ENCODE measurements at places on chromosomes 7 and 10.

DNA sequence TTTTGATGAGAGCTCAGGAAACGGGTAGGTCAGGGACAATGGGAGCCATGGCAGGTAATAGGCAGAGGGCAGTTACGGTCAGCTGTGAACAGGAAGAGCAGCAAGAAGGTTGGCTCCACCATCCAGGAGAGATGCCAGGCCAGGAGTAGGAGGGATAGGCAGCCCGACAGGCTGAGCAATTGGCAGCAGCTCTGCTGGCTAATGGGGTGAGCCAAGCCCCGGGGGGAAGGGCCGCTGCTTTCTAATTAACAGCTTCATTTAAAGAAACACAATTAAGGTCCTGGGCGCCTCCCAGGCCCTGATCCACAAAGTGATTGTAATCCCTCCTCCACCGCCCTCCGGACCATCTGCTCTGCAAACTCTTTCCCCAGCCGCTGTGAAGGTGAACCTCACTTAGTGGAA lies 23.7 kb downstream of the SH2B2 start:
- no peak for DNase-seq

GRCh38 chr10:75540981-75541380 lies 109.6 kb downstream of the LRMDA start:
- DNase-seq, result no peak

DNA sequence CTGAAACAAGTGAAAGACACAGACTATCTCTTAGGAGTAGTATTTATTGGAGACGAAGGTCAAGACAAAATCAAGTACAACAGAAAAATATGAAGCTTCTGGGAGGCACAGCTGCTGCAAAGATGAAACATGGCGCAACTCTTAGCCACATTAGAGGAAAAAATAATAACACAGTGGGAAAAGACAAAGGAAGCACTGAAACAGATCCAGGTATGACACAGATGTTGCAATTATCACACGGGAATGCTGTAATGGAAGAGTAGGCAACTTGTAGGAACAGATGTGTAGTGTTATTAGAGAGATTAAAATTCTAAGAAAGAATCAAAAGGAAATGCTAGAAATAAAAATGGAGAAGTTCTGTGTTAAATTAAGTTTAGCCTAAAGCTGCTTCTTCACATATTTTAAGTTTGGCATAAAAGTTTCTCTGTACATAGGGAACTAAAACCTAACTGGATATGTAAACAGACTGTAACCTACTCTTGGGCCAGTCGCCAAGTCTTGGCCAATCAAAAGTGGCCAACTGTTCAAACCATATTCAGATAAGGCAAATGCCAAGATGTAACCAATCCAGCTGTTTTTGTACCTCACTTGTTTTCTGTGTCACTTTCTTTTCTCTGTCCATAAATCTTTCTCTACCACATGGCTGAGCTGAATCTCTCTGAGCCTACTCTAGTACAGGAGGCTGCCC lies 1132.0 kb upstream of the LRRTM3 start:
- DNase-seq, result no peak

GRCh38 chr10:72483471-72483870 lies 128.8 kb upstream of the DNAJB12 start:
- DNase-seq, result no peak

GRCh38 chr10:7988989-7989388 lies 65.5 kb upstream of the GATA3 start:
- DNase-seq, result no peak
